ENCODE measurements at places on chromosomes 2 and 18.

- no peak for DNase-seq
Measured at GRCh38 chr2:12155303-12156051, 409.0 kb downstream of the LPIN1 start.

GRCh38 chr2:155747531-155747930 lies 585.0 kb downstream of the NR4A2 start:
- DNase-seq = no peak

DNA sequence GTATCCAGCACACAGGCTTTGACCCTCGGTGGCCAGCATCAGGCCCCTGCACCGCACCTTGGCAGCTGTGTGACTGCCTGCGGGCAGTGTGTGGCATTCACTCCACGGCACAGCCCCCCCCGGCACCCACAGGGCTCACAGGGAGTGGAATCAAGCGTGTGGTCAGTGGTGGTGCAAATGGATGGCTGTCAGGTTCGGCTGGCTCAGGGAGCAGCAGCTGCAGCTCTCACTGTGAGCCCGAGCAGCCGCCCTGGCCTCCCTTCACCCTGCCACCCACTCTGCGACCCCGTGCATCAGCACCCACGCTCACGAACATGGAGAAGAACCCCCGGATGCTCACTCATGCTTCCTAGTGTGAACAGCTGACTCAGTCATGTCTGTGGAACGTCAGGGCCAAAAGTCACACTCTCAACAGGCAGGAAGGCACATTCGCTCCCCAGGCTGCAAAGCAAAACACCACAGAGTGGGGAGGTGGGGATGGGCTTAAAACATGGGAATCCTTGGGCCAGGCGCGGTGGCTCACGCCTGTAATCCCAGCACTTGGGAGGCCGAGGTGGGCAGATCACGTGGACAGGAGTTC lies 41.5 kb upstream of the GPC1 start:
- no peak for DNase-seq

DNA sequence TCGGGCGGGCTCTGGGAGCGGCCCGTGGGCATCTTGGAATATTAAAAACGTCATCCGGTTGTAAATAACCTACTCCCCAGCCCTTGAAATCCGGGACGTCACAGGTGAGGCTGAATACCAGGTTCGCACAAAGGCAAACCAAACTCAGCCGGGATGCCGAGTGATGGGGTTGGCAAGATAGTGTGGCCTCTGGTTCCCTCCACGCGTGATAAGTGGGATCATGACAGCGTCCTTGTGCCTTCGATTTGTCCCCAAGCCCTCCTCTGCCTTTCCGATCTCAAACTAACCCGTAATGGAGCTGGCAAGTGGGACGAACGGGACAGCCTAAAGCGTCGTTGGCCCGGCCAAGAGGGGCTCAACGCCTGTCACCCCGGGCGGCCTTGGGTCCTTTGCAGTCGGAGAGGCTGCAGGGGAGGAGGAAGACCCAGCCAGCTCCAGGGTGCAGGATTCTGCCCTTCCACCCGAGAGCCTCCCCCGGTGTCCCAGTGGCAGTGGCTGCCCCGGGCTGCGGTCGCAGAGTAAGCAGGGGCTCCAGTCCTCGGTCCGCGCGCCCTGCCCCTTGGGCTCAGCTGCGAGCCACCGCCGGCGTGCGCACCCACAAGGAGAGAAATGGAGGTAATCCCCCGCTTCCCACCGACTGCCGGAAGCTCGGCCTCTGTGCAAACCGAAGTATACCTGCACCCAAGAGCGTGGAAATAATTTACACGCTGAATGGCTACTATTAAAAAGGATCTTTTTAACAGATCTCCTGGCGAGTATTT lies 13.4 kb upstream of the PAX3 start:
- DNase-seq = no peak

- DNase-seq = no peak
Measured at GRCh38 chr2:202122980-202123720, 50.1 kb downstream of the KIAA2012 start.

GRCh38 chr2:128568106-128568505 lies 249.4 kb upstream of the HS6ST1 start:
- DNase-seq = no peak

All from activated effector memory CD4-positive, alpha-beta T cell treated with Interleukin-2 at 50 U/mL for 16 hours (primary cell).